ENCODE measurements at places on chromosomes 2 and 18.

DNA sequence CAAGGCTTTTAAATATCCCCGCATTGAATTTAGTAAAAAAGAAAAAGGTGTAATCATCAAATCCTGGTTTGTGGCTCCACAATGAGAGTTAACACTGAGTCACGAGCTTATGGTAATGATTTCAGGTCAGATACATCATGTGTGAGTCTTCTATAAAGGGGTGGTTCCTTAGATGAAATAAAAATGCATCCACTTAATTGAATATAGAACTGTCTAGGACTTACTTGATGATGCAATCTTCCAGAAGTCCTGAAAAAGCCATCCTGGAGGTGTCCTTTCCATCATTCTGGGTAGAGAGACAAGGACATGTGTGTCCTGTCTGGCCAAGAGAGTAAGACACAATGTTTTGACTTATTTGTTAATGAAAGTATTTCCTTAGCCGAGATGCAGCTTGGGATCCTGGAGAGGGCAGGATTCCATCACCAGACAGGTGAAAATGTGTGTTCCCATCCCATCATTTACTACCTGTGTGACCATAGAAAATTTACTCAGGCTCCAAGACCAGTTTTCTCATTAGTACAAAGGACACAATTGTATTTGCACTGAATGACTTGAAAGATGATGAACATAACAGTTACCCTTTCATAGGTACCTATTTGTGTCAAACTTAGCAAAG, 1539.8 kb upstream of the PIK3C3 start:
- no peak for DNase-seq

DNA sequence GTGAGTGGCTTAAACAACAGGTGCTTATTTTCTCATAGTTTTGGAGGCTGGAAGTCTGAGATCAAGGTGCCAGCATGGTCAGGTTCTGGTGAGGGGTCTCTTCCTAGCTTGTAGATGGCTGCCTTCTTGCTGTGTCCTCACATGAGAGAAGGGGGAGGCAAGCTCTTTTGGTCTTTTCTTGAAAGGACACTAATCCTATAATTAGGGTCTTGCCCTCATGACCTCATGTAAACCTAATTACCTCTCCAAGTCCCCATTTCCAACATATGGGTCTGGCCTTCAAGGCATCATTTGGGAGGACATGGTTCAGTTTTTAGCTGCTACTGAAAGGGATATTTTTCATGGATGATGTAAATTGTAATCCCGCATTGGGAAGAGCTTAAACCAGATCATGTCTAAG, 18.0 kb downstream of the RBM44 start:
- DNase-seq, result no peak

- no peak for DNase-seq
Measured at GRCh38 chr2:9799011-9799596, 44.2 kb upstream of the TAF1B start.

GRCh38 chr2:209424199-209424701, 403 bp downstream of the MAP2 start:
- no peak for DNase-seq

- DNase-seq, result no peak
Measured at GRCh38 chr2:232973011-232973735, 39.9 kb downstream of the NGEF start.

DNA sequence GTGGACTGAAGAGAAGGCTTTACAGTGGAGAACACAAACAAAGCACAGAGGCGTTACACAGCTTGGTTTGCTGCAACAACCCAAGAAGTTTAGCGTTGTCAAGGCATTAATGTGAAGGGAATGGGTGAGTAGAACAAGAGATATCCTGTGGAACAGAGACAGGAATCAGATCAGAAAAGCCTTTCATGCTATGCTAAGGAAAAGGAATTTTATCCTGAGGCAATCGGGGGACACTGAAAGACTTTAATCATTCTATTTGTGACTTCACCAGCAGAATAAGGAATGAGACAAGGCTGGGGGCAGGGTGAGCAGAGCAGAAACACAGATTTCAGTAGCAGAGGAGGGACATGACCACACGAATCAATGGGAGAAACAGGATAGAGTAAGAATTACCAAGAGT, 600.7 kb downstream of the IRS1 start:
- DNase-seq, result no peak

Data from frontal cortex (tissue), 4 donors.